LHCN-M2 (cell line): ENCODE measurements at places on chromosomes 13 and 19.

DNA sequence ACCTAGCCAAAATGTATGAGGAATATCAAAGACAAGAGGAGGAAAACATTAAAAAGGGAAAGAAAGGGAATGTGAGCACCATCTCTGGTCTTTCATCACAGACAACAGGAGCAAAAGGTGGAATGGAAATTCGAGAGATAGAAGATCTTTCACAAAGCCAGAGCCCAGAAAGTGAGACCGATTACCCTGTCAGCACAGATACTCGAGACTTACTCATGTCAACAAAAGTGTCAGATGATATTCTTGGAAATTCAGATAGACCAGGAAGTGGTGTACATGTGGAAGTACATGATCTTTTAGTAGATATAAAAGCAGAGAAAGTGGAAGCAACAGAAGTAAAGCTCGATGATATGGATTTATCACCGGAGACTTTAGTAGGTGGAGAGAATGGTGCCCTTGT is 217.0 kb downstream of the NBEA start:
- DNase-seq: no peak

GRCh38 chr19:39582442-39582841 is 19.9 kb upstream of the LGALS13 start:
- no peak for DNase-seq

DNA sequence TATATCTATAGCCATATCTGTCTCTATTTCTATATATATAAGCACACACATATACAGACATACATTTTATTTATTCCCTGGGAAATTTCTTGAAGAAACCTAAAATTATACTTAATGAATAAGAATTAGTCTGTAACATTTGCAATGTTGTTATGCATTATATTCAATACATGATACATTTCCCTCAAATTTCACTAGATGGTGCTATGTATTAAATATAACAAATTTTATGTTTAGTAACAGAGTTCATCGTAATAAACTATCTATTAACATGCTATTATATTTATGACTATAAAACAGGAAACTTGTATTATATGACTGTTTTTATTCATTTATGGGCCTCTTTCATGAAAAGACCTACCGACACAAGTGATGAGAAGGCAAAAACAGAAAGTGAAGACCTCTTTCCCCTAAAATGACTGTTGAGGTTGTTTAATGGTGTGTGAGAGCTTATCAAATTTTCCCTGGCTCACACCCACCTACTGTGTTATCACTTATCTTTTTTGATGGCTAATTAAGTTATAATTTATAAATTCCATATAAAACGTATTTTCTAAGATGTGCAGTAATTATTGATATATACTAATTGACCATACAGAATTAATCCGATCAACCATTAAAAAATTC is 881.9 kb downstream of the SLITRK6 start:
- peak; percentile 4 for DNase-seq

GRCh38 chr13:102935896-102936321 is 90.1 kb downstream of the ERCC5 start:
- DNase-seq: no peak

- no peak for DNase-seq
Observed at GRCh38 chr13:44439452-44440024, 65.9 kb downstream of the SERP2 start.
